Left renal pelvis (tissue), 4 donors: ENCODE measurements at places on chromosomes 3 and 15.

GRCh38 chr15:60546744-60547143 lies 67.8 kb upstream of the ICE2 start:
- no peak for DNase-seq

DNA sequence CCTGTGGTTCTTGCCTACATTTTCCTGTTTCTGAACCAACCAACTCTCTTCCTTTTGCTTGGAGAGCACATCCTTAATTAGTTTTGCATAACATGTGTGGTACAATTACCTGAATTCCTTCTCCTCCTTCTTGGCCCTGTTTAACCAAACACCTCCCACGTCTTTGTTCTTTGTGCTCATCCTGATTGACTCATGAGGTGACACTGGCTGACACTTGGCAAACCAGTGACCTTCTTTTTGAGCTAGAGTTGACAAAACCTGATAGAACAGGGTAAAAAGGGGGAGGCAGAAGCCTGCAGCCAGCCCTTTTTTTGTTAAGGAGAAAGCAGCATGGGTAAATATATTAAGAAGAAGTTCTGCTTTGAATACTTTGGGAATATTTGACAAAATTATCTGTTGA lies 99.2 kb upstream of the SAMMSON start:
- no peak for DNase-seq

GRCh38 chr3:154615471-154615870 lies 185.5 kb upstream of the GPR149 start:
- DNase-seq = no peak

DNA sequence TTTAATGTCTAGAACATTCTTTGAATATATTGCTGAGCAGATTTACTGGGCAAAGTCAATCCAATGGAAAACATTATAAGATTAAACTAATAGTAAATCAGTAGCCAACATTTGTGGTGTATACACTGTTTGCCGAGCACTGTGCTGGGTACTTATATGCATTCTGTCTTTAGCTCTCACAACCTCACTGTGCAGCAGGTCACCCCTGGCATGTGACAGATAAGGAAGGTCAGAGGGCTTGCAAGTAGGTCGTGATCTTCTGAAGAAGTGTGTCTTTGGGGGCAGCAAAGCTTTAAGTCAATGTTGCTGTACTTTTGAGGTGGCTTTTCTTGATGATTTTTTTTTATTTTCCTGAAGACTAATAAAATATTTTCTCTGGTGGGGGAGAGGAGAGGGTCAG lies 62.2 kb downstream of the TCAIM start:
- no peak for DNase-seq

DNA sequence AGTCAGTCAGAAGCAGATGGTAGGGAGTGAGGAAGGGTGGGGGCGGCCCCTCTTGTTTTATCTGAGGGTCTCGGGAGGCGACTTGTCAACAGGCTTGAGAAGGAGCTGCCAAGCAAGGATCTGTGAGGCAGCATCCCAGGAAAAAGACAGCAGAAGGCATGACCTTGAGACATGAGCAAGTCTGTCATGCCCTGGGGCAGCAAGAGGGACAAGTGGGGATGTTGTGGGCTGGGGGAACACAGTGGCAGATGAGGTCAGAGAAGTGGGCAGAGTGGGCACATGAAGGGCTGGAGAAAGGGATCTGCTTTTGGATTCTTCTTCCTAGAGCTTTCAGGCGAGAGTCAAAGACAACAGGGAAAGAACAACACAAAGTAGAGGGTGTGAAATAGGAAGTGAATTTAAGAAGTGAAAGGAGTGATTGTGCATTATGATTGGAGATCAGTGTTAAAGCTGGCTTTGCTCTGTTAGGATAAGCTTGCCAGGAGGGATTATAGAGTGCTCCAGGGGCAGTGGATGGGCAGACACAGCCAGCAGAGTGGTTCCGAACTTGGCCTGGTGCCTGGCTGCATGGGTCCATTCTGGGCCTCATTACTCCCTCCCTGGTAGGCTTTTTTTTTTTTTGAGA lies 73.3 kb downstream of the USP13 start:
- no peak for DNase-seq

GRCh38 chr15:31376511-31376910 lies 49.9 kb downstream of the KLF13 start:
- no peak for DNase-seq

DNA sequence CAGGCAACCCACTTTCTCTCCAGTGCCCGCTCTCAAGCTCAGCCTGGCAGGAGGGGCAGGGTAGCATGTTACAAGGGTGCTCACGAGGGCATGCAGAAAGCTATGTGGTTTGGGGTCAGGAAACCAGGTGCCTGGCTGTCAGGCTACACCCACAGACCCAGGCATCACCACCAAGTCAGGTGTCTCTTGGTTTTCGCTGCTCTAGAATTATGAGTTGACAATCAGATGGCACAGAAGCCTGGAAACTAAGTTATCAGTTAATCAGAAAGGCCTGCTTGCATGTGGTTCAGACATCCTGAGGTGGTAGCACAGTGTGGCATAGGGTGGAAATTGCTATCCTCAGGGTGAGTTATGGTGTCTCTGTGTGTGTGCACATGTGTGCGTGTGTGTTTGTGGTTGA lies 16.2 kb upstream of the CCR9 start:
- DNase-seq = no peak

DNA sequence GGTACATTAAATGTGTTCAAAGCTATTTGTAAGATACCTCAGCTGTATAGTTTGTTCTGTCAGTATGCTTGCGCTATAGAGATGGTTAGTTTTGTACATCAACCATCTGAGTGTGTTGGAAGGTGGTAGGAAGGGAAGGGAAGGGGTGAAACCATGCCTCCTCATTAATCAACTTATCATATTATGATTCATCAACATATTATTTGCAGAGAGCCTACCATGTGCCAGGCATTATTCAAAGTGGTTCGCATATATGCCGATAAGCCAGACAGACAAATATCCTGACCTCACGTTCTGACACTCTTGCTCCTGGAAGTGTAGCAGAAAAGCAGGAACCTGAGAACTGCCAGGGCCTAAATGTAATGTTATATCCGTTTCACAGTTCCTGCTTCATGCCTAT lies 248.1 kb upstream of the NR2E3 start:
- DNase-seq = no peak

GRCh38 chr3:141231952-141232823 lies 563 bp downstream of the PXYLP1 start:
- DNase-seq = peak; percentile 22

- no peak for DNase-seq
Observed at GRCh38 chr3:30426293-30426993, 180.0 kb upstream of the TGFBR2 start.

DNA sequence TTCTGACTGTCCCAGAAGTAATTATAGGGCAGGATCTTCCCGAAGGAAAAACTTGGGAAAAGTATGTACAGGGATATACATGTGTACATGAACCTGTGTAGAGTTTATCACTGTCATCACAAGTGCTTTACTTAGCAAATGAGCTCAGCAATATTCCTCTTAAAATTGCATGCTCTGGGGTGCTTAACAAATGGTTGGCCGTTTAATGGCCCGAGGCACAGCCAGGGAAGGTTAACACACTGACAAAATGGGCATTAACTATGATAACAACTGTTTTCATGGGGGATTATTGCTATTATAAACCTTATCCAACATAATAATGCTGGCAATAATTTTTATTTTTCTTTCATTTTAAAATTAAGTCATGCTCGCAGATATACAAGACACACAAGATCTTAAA lies 459.3 kb downstream of the TUSC7 start:
- DNase-seq = no peak

DNA sequence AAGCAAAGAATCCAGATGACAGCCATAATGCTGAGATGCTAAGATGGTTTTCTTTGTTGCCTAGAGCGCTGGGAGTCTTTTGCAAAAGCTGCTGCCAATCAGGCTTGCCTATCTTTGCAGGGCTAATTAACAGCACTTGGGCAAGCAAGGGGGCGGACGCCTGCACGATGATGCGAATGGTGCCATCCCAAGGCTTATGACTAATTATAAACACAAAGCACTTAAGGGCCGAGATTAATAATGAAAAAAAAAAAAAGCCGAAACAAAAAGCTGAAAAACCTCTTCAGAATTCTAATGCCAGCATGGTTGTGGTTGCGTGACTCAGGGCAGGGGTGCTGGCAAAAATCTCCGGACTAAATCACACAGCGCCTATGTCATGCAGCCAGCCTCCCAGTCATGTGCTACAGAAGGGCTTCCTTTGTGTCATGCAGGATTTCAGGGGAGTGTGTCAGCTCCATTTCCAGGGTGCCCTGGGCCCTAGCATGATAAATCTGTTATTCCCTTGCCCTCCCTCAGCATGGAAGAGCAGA lies 185.0 kb upstream of the ANKRD28 start:
- DNase-seq = no peak

DNA sequence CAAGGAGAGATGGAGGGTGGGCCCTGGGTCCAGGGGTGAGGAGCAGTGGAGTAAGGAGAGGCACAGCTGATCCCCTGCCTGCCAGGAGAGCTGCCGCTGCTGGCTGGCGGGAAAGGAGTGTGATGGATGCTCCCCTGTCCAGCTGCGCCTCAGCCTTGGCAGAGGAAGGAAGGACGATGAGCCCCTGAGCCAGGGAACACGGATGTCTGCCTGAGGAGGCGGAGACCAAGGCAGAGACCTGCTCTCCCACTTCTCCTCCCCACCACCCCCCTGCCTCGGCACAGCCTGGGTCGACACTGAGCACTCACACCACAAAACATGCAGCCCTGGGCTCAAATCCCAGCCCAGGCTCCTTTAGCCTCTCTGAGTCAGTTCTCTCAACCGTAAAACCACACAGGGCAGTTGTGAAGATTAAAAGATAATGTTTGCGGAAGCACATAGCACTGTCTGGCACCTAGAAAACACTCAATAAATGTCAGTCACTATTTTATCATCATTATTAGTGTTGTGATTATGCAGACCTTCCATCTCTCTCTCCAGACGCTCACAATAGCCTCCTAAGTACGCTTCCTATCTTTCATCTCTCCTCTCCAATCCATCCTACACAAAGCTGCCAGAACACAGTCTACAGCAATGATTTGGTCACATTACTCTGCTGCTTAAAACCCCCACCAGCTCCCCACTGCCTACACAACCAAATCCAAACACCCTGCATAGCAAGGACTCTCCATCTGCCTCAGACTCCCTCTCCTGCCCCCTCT lies 52.2 kb downstream of the SEMA5B start:
- no peak for DNase-seq

DNA sequence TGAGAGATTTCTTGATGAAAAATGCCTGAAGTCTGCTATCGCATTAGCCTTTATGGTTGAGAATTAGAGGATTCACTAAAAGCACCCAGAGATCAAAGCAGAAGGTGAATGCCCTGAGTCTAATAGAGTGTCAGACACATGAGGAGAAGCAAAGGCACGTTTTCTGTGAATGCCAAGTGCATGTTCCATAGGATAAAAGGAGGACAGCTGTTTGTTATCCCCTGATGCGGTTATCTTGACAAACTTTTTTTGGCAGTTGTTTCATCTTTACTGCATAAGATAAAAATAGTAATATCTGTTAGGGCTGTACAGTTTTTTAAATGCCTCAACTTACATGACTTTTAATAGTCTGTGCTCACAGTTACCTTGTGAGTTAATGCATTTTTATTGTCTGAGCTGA lies 65.3 kb upstream of the CD96 start:
- DNase-seq = no peak

DNA sequence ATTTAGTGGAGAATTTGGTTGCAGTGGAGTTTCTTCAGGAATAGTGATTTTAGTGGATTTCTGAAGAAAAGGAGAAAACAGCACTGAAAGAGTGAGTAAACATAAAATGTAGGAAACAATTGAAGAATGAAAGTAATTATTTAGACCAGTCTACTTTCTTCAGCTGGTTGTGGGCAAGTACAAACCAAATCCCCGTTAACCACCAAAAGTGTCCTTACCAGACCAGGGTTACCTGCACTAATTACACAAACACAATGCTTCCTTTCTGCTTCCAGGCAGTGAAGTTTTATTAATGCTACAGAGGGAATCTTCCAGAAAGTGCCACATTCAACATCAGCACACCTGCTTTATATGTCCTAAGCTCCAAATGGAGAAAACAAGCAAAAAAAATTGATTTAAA lies 248.0 kb upstream of the TBC1D5 start:
- DNase-seq = no peak

GRCh38 chr15:49495993-49496753 lies 73.1 kb downstream of the FGF7 start:
- DNase-seq = no peak

- no peak for DNase-seq
Observed at GRCh38 chr3:157026091-157026490, 133.9 kb downstream of the CCNL1 start.

- DNase-seq = no peak
Observed at GRCh38 chr15:63630036-63630751, 33.0 kb downstream of the FBXL22 start.

DNA sequence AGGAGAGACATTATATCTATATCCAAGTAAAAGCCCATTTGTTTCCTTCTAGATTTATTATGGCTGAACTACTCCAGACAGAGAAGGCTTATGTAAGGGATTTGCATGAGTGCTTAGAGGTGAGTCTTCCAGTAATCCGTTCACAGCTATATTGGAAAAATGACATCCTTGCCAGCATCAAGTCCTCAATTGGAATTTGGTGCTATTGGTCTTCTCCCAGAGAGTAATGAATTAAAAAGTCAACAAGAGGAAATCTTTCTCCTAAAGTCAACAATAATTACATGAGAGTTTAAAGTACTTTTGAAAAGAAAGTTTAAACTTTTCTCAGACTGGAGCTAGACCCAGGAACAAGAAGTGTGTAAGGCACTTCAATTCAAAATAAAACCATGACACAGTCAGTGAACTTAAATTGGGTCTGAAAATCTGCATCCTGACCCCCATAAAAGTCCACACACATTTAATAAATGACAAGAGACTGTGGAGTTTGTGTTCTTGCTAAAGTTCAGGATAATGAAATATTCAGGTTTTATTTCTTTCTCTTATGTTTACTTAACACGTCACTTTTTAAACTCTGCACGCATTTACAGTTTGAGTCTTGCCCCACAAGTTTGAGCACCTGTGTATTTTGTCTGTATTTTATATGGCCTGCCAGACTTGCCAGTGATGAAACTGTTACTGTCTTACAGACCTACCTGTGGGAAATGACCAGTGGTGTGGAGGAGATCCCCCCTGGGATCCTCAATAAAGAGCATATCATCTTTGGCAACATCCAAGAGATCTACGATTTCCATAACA lies 268.2 kb upstream of the UMPS start:
- DNase-seq = no peak

DNA sequence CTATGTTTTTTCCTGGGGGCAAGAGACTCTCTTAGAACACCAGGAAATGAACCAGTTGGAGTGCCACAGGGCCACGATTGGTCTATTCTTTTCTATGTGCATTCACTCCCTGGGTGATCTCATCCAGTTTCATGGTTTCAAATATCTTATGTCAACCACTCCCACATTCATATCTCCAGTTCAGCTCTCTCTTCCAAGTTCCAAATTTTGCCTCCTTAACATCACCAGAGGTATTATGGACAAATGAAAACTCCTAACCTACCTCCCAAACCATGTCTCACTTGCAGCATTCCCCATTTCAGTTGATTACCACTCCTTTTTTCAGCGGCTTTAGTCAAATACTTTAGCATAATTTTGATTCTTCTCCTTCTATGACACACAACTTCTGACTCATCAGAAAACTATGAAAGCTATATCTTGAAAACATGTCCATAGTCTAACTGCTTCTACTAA lies 203.1 kb upstream of the SEMA6D start:
- DNase-seq = no peak

GRCh38 chr15:99303907-99304306 lies 52.6 kb downstream of the LRRC28 start:
- peak; percentile 41 for DNase-seq

- DNase-seq = no peak
Observed at GRCh38 chr15:68176601-68177000, 28.5 kb downstream of the CALML4 start.

- no peak for DNase-seq
Observed at GRCh38 chr15:67593562-67593961, 51.1 kb downstream of the MAP2K5 start.
